ENCODE measurements at places on chromosomes 2 and 18. TPM values are rescaled to one million over a fixed set of nuclear protein-coding genes. Genes with fewer than 3 reads are reported as not detected.

- DNase-seq: no peak
Observed at GRCh38 chr2:50133766-50134165, 898.2 kb downstream of the NRXN1 start.

DNA sequence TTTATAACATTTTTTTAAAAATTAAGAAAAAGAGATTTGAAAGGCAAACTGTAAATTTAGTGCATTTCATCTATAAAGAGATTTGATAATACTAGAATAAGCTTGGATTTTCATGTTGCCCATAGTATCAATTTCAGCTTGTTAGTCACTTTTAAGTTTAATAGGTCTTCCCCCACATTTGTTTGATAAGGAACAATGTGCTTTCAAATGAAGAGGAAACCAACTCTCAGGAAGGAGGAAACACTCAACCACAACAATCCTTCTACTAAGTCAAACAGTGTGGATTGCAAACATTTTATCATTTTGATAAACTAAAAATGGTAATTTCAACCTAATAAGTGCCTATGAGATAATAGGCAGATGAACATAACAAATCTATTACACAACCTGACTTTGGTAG, 397.1 kb upstream of the CDH20 start:
- DNase-seq: no peak

DNA sequence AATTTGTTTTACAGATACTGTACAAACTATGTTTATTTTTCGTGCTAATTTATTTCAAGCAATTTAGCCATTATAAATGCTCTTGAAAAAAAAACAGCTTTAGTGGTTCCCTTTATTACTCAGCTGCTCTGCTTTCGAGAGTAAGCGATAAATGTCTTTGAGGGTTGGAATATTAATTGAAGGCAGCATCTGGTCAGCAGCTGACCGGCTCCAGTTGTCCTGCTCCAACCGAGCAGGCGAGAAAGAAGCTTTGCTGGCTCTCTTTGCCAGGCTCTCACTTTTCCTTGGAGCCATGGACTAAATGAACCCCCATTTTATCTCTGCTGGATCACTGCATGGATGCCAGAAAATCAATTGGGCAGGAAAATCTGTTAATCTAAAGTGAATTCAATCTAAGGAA, 147.4 kb downstream of the LNPK start:
- DNase-seq: no peak

- no peak for DNase-seq
Observed at GRCh38 chr2:142992840-142993239, 115.4 kb downstream of the KYNU start.

The SCYGR4 gene
- not detected for total RNA-seq

The VWC2L gene
- total RNA-seq: not detected

The IL1RL2 gene
- 0.58 TPM for total RNA-seq

GRCh38 chr2:188293601-188294351, 2.1 kb downstream of the GULP1 start:
- peak; percentile 69 for DNase-seq

The TFCP2L1 gene
- total RNA-seq: 22.0 TPM

The SH3BP4 gene
- 29.6 TPM for total RNA-seq

GRCh38 chr18:7520200-7520785, 46.8 kb upstream of the PTPRM start:
- no peak for DNase-seq

Measured in upper lobe of right lung (tissue), 1 donor.